Muscle of leg (tissue), 16 donors: ENCODE measurements at places on chromosomes 4 and X.
A peak's percentile ranks its signal among the peaks of the same experiment; 100 is the strongest.

GRCh38 chrX:140913802-140914501, 88.4 kb upstream of the SPANXB1 start:
- DNase-seq: no peak

GRCh38 chrX:14934423-14934822, 61.2 kb downstream of the MOSPD2 start:
- no peak for DNase-seq

- no peak for DNase-seq
Observed at GRCh38 chr4:20538905-20539304, 161.4 kb upstream of the PACRGL start.

GRCh38 chrX:106933538-106933961, 13.3 kb downstream of the CLDN2 start:
- no peak for DNase-seq

- DNase-seq: no peak
Observed at GRCh38 chrX:93585661-93586060, 87.7 kb downstream of the NAP1L3 start.

- DNase-seq: no peak
Observed at GRCh38 chrX:118373538-118373937, 27.6 kb downstream of the WDR44 start.

DNA sequence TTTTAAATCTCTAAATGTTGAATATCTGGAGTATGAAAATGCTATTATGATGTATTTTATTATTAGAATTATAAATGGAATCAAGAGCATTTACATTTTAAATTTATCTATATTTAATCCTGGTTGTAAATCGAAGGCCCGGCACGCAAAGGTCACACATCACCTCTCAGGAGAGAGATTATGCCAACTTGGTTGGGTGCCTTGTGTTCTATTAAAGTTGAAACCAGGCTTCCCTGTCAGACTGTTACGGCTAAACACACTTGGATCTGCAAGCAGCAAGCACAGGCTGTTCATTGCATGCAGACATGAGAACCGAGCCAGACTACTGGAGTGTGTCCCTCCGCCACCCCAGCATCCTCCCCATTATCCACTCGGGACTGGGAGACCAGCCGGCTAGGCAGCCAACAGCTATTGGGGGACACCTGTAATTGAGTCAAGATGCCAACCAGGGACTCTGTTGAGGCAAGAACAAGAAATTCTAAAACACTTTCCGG, 16.4 kb upstream of the SEL1L3 start:
- DNase-seq: no peak

DNA sequence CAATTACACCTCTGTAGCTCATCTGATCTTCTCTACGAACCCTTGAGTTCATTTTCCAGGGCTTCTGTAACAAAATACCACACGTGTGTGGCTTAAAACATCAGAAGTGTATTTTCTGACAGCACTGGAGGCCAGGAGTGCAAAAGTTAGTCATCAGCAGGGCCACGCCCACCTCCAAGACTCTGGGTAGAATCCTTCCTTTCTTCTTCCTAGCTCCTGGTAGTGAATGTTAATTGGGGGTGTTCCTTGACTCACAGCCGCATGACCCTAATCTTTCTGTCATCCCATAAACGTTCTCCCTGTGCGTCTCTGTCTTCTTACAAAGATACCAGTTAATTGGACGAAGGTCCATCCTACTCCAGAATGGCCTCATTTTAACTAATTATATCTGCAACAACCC, 115.0 kb downstream of the TRIML1 start:
- DNase-seq: no peak

- no peak for DNase-seq
Observed at GRCh38 chr4:111713276-111713675, 432.0 kb upstream of the FAM241A start.

GRCh38 chrX:48779399-48779798, 7.0 kb upstream of the GATA1 start:
- DNase-seq: no peak

DNA sequence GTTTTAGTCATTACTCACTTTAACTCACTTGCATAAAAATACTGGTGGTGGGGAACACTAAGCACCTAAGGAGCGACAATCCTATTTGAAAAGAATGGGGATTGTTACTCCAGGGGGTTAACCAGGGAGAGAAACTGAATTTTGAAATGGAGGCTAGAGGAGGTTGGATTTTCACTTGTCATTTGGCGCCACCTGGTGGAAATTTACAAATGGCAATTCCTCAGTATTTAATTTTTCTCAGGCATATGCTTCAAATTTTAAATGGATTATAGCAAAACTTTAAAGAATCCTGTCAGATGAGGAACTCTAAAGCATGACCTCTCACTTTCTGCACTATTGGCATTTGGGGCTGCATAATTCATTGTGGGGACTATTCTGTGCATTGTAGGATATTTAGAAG, 2.7 kb upstream of the GEMIN8 start:
- DNase-seq: peak; percentile 77

GRCh38 chr4:83757121-83757621, 221.3 kb downstream of the GPAT3 start:
- no peak for DNase-seq

- no peak for DNase-seq
Observed at GRCh38 chr4:143488687-143489086, 24.8 kb upstream of the SMARCA5 start.

DNA sequence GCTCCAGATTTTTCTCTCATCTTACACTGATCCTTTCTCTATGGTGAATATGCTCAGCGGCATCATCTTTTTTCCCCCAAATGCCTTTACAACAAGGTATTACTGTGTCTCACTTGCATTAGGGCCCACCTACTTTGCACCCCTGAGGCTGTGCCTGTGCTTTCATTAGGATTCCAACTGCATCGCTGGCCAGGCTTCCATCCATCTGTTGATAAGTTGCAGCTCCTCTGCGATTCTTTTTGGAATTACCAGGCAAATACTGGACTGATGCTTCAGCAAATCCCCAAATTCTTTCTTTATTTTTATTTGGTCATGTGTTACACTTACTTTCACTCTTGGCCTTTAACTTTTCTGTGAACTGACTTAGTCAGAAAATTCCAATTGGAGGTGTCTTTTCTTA, 77.3 kb downstream of the AFF2 start:
- no peak for DNase-seq

DNA sequence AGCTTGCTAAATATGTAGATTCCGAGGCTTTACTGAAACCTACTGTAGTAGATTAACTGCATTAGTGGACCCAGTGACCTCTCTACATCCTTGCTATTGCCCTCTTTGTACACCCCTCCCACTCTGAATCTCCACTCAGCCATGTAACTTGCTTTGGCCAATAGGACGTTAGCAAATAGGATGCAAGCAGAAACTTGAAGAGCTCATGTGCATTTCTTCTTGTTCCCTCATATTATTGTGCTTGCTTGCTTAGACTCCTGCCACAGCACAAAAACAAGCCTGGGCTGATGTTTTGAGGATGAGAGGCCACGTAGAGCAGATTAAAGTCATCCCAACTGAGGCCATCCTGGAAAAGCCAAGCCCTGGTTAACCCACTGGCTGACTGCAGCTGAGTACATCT, 147.9 kb downstream of the HS6ST2 start:
- DNase-seq: no peak

DNA sequence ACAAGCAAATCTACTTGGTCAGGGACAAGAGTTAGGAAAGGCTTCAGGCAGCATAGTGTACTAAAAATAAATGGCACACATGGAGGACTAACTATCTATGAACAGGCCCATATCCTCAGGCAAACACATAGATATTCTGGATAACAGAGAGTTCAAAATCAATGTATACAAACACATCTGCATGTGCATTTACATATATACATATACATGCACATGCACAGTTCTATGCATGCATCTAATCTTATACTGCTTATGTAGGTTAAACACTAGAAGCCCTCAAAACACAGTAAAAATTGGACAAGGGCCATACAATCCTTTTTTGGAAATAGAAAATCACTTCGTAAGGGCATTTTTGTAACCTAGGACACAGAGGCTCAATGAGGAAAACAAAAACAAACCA, 458.0 kb upstream of the CXorf51B start:
- no peak for DNase-seq

DNA sequence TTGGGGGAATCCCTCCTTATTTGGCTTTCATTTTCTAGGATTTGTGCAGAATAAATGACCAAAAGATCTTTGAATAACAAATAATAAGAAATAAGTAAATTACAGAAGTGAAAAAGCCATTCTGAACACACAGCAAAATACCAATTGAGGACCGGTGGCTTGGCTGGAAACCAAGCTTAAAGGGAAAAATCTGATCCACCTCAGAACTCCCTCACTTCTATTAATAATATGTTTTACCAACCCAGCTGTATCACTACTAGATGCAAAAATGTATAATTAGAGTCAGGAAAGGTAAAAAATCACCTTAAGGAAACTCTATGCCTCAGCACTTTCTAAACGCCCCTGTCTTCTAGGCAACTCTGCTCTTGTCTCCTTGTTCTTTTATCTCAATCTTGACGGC, 77.3 kb downstream of the TSPAN5 start:
- peak; percentile 31 for DNase-seq

DNA sequence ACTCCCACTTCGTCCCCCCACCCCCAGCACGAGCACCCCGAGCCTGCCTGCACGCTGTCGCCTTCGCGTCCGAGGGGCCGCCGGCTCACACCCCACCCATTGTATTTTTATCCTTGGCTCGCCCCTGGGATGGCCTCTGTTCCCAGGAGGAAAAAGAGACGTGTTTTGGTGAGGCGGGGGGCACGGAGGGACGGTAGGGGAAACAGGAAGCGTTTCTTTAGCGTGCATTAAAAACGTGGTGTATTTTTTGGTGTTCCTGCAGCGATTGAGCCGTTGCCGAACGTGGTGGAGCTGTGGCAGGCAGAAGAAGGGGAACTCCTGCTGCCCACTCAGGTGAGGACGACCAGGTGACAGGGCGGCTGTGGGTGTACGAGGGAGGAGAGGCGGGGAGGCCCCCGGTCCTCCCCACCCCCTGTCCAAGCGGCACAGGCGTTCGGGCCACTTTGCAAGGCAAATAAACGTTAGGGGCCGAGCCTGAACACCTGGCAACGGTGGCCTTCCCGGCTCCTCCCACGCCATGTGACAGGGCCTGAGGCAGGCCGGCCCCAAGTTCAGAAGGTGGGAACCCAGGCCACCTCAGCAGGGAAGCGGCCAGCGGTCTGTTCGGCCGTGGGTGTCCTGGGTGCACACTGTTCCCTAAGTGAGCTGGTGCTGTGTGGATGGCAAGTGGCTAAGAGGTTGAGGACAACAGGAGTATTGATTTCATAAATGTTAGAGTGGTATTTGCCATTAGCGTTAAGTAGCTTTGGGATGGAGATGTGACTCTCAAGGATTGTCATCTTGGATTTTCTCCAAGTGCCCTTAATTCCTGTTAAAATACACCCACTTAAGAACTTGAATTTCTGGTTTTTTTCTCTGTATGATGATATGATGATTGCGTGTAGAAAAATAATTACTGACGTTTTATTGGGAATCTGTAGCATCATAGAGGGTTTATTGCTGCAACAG, 1.1 kb downstream of the TMEM131L start:
- peak; percentile 51 for DNase-seq

GRCh38 chr4:182492423-182492822, 249.2 kb downstream of the TENM3 start:
- DNase-seq: peak; percentile 84

GRCh38 chr4:10205223-10205622, 88.6 kb upstream of the WDR1 start:
- no peak for DNase-seq

- DNase-seq: peak; percentile 87
Observed at GRCh38 chr4:8319731-8320385, 50.3 kb downstream of the HTRA3 start.

DNA sequence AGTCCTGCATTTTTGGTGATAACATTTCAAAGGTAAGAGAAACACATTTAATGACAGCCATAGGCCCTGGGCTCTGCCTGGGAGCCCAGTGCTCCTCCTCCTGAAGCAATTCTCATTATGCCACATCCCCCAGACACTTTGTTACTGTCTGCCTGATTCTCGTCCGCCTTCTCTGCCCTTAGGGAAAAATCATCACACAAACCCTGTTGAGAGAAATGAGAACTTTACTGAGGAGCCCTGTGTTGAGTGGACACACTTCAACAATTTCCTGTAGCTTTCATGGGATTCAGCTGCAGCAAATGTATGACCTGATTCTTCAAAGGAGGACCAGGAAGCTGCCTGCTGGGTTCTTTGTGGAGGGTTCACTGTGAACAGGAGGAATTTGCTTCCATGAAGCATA, 566.5 kb upstream of the FRG1 start:
- no peak for DNase-seq

GRCh38 chr4:52376132-52376704, 282.9 kb downstream of the USP46 start:
- DNase-seq: peak; percentile 87

- peak; percentile 69 for DNase-seq
Observed at GRCh38 chrX:104565791-104566680, at the start of gene IL1RAPL2. IL1RAPL2 (plus strand) TSS chrX:104566199.

- no peak for DNase-seq
Observed at GRCh38 chrX:23821847-23822246, 38.9 kb downstream of the SAT1 start.

DNA sequence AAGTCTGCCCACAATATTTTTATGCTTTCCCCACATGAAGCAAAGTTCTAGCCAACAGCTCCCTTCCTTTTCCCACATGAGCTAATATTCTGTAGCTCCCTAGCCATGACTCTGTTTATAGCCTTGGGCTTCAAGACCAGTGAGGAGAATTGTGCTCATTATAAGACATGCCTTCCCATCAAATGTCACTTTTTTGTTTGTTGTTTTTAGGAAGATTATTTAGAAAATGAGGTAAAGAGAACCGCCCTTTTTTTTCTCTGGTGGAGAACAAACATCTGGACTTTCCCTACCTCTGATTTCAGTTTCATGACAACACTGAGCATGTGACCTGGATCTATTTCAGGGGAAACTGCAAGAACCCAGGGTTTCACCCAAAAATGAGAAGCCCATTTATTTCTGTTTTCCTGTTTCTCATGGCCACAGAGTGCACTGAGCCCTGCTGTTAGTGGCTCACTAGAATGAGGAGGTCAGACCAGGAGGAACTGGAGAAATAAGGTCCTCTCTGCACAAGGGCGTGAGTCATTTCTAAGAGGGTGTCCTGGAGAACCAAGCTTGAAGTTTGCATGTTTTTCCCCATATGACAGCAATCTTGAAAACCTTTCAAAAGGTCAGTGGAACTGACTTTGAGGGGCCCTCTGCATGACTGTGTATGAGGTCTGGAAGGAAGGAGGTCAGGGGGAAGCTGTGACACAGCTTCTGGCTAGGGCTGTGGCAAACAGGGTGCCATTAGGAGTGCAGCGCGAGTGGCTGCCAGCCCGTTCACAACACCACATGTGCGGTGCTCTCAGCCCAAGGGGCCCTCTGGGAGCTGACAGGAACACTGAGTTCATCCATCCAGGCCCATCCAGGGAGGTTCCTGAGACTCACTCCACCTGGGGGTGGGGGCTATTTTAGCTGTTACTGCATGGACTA, 55.2 kb downstream of the CHST7 start:
- peak; percentile 68 for DNase-seq

DNA sequence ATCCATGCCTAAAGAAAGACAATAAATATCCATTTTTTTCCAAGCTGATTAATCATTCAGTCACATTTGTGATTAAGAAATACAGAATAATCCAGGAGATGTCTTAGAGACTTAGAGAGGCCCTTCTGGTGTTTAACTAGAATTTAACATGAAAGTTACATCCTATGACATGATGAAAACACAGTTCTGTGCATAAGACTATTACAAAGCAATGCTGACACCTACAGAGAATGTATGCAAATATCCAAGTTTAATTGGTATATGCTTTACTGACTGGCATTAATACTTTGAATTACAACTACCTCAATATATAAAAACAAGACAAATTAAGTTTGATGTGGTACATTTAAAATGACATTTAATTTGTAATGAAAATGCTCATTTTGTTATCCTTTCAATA, 17.8 kb upstream of the TLL1 start:
- DNase-seq: peak; percentile 50

- no peak for DNase-seq
Observed at GRCh38 chr4:146193628-146194027, 18.1 kb downstream of the LSM6 start.
